NCI-H1694 treated with DMSO at 0.1 percent for 48 hours (cell line): ENCODE measurements at places on chromosomes 2 and 18.

GRCh38 chr18:55252053-55252675 lies 292.9 kb upstream of the CCDC68 start:
- no peak for DNase-seq

GRCh38 chr2:129231924-129232323 lies 747.5 kb upstream of the RAB6C start:
- DNase-seq = no peak

DNA sequence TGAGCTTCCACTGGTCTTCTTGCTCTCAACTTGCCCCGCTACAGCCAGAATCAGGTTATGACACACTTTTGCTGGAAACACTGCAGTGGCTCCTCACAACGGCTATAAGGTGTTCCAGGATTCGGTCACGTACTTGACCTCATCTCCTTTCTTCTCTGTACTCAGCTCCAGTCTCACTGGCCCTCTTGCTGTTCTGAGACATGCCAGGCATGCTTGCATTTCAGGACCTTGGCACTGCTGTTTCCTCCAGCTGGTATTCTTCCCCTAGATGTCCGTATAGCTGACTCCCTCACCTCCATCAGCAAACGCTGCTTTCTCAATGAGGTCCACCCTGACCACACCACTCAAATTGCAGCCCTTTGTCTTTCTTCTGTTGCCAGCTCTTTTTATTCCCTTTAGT lies 31.9 kb upstream of the C1GALT1C1L start:
- DNase-seq = no peak

DNA sequence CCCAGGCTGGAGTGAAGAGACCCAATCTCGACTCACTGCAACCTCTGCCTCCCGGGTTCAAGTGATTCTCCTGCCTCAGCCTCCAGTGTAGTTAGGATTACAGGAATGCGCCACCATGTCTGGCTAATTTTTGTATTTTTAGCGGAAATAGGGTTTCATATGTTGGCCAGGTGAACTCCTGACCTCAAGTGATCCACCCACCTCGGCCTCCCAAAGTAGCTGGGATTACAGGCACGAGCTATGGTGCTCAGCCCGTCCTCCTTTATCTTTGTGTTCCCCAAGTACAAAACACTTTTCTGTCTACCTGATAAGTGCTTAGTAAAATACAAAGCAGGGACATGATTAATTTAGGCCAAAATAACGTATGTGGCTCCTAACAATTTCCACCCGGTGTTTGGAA lies 91.2 kb upstream of the STK17B start:
- no peak for DNase-seq

GRCh38 chr2:230069402-230069801 lies 678 bp upstream of the SLC16A14 start:
- DNase-seq = no peak

DNA sequence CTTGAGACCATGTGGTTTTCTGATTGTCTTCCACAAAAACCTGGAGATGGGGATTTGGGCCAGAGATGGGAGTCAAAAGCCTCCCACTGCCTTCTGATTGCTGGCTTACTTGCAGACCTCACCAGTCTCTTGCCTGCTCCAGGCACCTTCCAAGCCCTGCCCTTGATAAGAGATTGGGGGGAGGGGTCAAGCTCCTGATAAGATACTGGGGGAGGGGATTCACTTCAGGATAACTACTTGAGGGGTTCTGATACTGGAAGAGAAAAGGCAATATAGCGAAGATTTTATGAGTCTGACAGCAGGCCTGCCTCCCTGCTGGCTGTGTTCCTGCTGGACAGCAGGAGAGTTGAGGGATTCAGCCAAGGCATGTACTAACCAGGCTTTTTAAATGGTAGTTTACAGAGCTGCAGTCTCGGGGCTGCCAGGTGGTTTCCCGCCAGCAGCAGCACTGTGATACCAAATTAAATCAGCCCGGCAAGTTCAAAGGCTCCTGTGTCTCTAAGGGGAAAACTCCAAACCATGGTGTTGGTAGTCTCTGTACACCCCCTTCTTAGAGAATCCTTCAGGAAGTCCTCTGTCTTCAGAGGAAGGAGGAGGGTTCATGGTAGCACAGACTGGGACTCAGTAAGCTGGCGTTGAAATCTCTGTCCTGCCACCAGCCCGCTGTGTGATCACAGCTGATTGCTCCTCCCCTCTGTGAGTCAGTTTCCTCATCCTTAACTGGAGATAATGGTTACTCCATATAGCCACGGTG lies 58.3 kb downstream of the FBXO36 start:
- peak; percentile 74 for DNase-seq
